ENCODE measurements at places on chromosomes 7 and 10. TPM values are rescaled to one million over a fixed set of nuclear protein-coding genes. Genes with fewer than 3 reads are reported as not detected.
A peak's percentile ranks its signal among the peaks of the same experiment; 100 is the strongest.

The PBLD gene
- 93.8 TPM for polyA plus RNA-seq

- DNase-seq, result peak; percentile 29
Observed at GRCh38 chr10:51654918-51655317, 44.5 kb downstream of the CSTF2T start.

The INHBA gene
- 4.0 TPM for polyA plus RNA-seq

DNA sequence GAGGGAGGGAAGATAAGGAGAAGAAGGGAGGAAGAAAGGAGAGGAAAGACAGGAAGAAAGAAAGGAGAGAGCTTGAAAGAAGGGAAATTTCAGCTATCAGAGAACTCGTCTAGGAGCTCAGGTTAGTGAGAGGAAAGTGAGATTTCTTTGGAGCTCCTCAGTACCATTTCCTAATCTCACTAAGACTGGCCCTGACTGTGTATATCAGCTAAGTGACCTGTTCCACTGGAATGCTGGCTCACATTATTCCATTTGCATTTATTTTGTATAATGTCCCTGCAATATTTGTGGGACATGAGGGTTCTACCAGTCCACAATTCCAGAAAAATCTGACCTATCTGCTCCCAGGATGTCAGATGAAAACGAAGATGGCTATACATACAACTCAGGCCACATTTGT is 114.7 kb upstream of the CELF2 start:
- no peak for DNase-seq

DNA sequence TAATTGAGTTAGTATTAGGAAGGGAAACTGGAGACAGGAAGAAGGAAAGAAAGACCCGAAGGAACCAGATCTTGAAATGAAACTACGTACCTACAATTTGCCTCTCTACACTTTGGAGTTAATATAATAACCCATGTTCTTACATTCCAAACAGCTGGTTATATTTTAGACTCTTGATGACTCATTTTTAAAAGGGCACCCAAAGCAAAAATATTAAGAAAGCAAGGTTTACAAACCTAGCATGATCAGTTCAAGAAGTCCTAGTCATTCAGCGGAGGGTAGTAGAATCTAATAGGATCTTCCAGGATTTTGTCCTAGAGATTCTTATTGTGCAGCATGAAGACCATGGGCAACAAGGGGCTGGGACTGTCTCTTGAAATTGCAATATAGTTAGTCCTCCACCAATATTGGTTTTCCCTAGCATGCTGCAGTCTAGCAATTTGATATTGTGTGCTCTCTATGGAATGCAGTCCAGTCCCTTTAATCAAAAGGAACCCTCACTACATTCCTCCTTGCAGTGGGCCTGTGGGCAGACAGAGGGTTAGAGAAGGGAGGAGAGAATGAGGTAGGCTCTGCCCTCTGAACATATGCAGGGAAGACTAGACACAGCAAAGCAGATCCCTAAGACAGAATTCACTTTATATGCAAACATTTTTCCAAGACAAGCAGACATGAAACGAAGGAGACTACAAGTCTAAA is 230.3 kb downstream of the INHBA start:
- DNase-seq, result no peak

DNA sequence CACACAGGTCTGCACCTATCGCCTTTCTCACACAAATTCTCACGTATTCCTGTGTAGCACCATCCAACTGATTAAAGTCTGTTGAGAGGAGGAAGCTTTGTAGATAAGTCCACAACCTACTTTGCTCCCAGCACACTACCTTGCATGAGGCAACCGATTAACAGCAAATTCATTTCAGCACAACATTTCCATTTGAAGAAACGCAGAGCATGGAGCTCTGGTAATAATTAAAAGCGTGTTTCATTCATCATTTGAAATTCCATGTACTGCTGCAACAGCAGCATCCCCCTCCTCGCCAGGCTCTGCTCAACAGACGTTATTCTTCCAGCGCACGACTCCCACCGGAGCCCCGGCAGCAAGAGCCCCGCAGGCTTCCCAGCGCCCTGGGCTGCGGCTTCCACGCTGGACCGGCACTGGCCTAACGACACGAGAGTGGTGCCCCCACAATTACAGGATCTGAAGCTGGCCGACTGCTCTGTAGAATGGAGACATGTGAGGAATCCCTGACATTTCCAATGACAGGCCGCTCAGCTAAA is 118.8 kb downstream of the DIP2C start:
- no peak for DNase-seq

DNA sequence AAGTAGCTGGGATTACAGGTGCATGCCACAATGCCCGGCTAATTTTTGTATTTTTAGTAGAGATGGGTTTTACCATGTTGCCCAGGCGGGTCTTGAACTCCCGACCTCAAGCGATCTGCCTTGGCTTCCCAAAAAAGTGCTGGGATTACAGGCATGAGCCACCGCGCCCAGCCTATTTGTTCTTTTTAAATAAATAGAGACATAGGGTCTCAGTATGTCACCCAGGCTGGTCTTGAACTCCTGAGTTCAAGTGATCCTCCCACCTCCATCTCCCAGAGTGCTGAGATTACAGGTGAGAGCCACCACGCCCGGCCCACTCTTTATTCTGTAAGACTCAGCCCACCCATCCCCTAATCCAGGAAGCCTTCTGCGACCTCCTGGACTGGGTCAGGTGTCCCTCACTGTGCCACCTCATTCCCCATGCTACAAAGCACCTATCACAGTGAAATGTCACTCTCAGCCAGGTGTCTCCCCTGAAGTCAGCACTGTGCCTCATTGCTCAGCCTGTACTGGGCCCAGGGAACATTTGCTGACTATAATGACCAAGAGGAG is 2.8 kb downstream of the TMEM120A start:
- DNase-seq, result no peak

DNA sequence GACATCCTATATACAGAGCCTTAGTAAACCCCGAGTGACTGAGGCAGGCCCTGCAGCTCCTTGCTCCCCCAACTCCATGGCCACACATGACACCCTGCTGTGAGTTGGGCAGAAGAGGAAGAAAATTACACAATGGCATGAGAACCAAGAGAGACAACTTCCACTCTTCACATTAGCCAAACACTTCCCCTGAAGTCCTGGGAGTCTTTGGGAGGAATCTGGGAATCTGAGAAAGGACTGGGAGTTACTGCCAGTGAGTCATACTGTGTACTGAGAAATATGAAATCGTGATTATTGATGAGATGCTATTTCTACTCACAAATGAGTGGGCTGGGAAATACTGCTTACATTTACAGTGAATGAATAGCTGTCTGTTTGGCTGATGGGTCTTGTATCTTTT is 116.6 kb downstream of the SPAG6 start:
- DNase-seq, result no peak

The CAMK2B gene
- polyA plus RNA-seq, result 1.7 TPM

GRCh38 chr10:128286141-128286761 is 160.0 kb upstream of the MKI67 start:
- no peak for DNase-seq

- DNase-seq, result peak; percentile 53
Observed at GRCh38 chr10:86958901-86959736, 720 bp downstream of the SNCG start.

The AUTS2 gene
- polyA plus RNA-seq, result 110 TPM

DNA sequence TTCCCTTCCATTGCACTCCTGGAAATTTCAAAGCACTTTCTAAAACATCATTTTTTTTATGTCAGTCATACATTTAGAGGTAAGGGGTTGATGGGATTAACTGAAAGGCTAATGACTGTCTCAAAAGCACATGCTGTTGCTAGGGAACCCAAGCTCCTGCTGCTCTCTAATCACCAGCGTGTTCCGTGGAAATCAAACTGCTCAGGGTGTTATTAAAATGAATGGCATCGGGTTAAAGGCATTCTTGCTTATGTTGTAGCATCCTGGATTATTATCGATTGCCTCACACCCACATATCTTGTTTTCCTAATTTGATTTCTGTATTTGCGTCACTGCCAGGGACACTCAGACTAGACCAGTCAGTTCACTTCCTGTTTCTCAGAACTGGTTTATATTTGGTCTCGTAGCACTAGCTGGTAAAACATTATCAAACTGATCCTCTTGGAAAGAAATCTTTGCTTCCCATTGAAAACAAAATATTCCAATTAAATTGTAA is 216.5 kb upstream of the MKLN1 start:
- DNase-seq, result no peak

The PMPCB gene
- polyA plus RNA-seq, result 119 TPM

GRCh38 chr10:97065128-97065527 is 120.6 kb downstream of the SLIT1 start:
- DNase-seq, result no peak

The OR2A25 gene
- 0.22 TPM for polyA plus RNA-seq

The RADIL gene
- 1.3 TPM for polyA plus RNA-seq

- DNase-seq, result no peak
Observed at GRCh38 chr7:159159731-159160130, 15.1 kb upstream of the VIPR2 start.

The ADIRF gene
- 8.9 TPM for polyA plus RNA-seq

GRCh38 chr7:94557215-94557614 is 47.6 kb downstream of the CASD1 start:
- DNase-seq, result no peak

- DNase-seq, result no peak
Observed at GRCh38 chr10:67934336-67934735, 49.9 kb downstream of the SIRT1 start.

DNA sequence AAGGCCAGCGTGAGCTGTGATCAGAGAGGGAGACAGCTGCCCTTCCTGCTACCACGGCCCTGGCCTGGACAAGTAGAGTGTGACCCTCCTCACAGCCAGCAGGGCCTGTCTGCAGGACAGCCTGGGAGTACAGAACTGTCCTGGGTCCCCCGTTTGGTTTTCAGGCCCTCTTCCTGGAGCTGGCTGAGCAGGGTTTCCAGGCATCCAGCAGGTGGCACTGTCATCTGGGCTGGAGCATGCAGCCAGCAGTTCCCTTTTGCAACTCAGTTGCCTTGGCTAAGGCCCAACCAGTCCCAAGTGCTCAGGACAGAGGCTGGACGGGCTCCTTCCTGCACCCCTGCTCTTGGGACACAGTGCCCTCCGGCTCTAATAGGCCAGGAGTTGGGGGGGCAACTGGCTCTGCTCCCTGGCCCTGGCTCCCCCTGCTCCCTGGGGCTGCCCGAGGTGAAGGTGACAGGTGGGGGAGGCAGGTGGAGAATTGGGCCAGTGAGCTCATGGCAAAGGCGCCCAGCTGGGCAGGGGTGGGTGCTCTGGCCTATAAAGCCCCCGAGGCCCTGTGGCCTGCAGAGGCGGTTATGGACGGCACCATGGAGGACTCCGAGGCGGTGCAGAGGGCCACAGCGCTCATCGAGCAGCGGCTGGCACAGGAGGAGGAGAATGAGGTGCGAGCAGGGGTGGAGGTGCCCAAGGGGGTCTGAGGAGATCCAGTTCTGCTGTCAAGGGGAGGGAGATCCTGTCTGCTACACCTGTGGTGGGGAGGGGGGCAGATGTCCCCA is at the start of gene ANKRD2:
Gene ANKRD2, plus strand, starts transcription at position 566 of the 776 bp plus-strand sequence. Its CDS starts 10 bp downstream, at position 576.
- peak; percentile 64 for DNase-seq

- no peak for DNase-seq
Observed at GRCh38 chr7:70645876-70646351, 486.0 kb upstream of the GALNT17 start.

- DNase-seq, result peak; percentile 54
Observed at GRCh38 chr7:100799037-100799896, 28.1 kb downstream of the EPHB4 start.

The SH2D4B gene
- 0.15 TPM for polyA plus RNA-seq

The GLI3 gene
- 18.9 TPM for polyA plus RNA-seq

DNA sequence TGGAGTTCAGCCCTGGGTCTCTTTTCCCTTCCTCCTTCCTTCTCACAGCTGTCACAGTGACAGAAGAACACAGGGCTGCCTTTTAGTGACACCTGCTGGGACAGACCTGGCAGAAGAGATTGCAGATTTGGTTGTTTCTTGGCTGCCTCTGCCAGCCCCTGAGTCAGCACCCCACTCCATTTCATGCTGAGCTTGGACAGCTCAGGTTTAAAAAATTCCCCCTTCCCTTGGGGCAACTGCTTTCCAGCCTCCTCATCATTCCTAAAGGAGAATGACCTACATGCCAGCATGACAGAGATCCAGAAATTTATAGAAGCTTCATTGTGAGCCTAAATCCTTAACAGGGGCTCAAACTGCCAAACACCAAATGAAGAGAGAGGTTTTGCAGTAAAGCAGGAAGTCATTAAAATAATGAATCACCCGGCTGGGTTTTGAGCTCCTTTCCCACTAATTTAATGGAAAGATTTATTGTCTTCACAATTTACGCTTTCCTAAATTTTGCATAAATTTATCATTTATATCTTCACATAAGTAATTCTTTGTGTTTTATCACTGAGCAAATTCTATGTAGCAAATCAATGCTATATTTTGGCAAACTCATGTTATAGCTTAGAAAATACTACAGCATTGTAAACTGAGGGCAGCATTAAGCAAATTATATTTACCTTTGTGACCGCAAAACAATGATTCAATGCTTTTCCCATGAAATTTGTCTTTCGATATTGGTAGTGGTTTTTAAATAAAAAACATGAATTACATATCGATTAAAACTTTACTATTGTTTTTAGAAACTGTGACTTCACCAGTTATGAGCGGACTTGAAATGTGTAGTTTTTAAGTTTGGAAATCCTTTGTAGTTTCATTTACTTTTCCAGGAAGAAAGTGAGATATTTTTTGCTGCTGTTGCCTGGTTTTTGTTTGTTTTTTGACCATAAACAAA is 399.5 kb upstream of the ANKRD30A start:
- peak; percentile 40 for DNase-seq

- DNase-seq, result no peak
Observed at GRCh38 chr7:7869036-7869435, 99.6 kb upstream of the GLCCI1 start.

Data from left kidney (tissue), 8 donors.